NCI-H524 (cell line): ENCODE measurements at places on chromosomes 5 and 9.

DNA sequence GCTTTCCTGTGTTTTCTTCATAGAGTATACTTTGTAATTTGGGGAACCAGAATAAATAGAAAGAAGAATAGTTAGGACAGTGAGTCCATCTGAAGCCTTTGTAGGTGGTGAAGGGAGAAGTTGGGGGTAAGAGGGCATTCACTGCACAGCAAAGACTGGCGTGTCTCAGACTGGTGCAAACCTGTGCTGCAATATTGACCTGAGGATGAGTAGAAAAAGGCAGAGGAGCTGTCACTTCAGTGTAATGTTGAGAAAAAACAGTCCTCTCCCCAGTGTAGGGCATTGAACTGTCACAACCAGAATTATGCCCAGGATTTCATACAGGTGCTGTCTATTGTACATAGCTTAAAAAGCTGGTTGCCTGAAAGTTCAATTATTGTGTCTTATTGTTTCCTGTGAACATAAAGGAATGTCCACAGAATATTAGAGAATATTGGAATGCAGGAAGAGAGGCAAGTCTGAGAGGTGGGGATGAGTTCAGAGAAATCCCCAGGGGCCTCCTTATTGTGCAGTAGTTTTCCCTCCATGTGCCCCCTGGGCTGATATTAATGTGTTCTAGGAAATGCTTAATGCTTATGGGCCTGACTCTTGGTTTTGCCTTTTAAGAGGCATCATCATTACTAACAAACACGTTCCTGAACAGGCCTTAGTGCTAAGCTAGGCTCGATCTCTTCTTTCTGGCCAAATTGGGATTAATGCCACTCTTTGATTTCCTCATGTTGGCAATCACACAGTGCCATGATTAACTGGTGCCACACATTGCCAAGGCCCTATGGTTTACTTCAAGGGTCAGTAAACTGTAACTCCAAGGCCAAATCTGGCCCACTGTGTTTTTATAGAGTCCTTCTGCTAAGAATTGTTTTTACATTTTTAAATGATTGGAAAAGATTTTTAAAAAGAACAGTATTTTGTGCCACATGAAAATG is 34.0 kb downstream of the DAPK1 start:
- no peak for DNase-seq

GRCh38 chr5:134051305-134051704 is 46.5 kb upstream of the VDAC1 start:
- DNase-seq = no peak

- no peak for DNase-seq
These were observed 65.5 kb upstream of the TBCA start for GRCh38 chr5:77841616-77842015.

- DNase-seq = peak; percentile 85
These were observed 2.5 kb upstream of the ZNF608 start for GRCh38 chr5:124748687-124749594.

DNA sequence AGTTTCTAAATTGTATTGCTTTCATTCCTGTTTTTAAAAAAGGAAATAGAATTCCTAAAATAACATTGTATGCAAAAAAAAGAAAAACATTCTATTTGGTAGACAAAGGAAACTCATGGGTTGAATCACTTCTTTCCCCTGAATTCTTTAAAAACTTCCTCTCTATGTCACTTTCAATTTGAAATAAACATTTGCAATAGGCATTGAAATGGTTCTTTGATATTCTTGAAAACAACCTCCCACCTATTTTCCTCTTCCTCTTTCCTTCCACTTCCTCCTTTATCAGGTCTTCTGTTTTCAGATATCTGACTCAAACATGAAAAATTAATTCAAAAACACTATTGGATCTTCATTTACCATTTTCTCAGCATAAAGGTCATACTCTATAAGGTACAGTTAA is 442.0 kb upstream of the MEF2C start:
- no peak for DNase-seq

DNA sequence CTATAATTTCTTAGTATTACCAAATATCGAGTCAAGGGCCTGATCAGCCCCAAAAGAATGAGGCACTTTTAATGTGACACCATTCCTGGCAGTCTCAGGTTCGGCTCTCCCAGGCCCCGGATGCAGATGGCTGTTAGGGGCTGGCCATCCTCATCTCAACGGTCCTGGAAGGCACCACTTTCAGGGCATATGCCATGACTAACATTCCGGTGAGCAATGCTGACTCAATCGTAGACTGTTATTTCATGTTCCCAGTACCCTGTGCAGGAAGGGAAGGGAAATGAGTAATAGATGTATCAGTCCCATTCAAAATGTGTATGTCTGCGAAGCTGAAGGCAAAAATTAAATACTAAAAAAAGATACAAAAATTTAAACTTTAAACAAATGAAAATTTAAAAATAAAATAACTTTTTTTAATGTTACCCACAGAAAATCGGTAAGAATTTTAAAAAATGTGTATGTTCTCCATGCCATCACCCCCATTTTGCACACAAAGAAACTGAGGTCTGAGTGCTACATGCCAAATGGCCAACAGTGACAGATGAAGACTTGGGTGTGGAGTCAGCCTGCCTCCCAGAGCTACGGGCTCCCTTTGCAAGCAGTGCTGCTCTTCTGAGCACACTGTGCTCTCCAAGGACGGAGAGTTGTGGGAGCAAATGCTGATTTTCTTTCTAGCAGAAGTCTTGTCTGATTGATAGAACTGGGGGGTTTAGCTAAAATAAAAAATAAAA is 79.0 kb downstream of the GLDC start:
- no peak for DNase-seq

DNA sequence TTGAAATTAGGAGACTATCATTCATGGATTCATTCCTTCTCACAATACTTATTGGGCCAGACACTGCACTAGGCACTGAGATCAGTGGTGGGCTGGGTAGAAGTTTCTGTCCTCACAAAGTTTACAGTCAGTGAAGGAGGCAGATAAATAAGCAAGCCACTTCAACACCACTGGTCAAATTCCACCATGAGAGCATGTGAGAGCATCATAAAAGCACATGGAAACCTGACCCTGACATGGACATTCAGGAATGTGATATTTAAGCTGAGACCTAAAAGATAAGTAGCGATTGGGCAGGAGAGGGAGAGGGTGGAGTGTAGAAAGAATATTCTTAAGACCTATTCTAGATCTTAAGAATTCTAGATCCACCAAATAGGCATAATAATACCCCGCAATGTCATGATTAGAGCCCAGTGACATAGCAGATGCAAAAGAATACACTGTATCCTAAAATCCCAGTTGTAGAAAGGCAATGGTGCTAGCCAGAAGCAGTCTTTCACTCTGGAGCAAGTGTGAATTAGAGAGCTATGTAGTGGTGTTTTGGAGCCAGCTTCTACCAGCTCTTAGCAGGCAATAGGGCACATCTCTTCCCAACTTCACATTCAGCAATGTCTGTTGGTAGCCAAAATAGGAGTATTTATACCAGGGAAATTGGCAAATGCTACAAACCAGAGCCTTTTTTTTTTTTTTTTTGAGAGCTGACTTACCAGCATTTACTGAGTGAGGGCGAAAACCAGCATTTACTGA is 46.4 kb downstream of the SH3RF2 start:
- DNase-seq = no peak
